ENCODE measurements at places on chromosomes 12 and 14. TPM values are rescaled to one million over a fixed set of nuclear protein-coding genes. Genes with fewer than 3 reads are reported as not detected.

Gene POTEM
- not detected for total RNA-seq

Gene CLEC9A
- total RNA-seq = not detected

Gene RNF31
- total RNA-seq = 25.0 TPM

Gene KRT85
- total RNA-seq = not detected

Gene CLEC2A
- total RNA-seq = not detected

Gene ERBB3
- total RNA-seq = 0.28 TPM

Gene STYK1
- total RNA-seq = 0.14 TPM

Gene IL31
- total RNA-seq = not detected

Gene POTEG
- not detected for total RNA-seq

Gene ESPL1
- 0.46 TPM for total RNA-seq

Gene NUDT4
- total RNA-seq = 50.6 TPM

Gene EML1
- total RNA-seq = 62.0 TPM

Gene CD163
- total RNA-seq = not detected

Gene CRIP1
- 3.3 TPM for total RNA-seq

Gene HOXC10
- 0.43 TPM for total RNA-seq

Data from smooth muscle cell of bladder (primary cell).